Kidney (tissue), 22 donors: ENCODE measurements at places on chromosomes 3 and 15. TPM values are rescaled to one million over a fixed set of nuclear protein-coding genes. Genes with fewer than 3 reads are reported as not detected.

Gene PLSCR2
- polyA plus RNA-seq = not detected

Gene GPD1L
- polyA plus RNA-seq = 31.1 TPM

Gene STXBP5L
- not detected for polyA plus RNA-seq

Gene FGF7
- polyA plus RNA-seq = 3.8 TPM

Gene PLCD1
- 39.1 TPM for polyA plus RNA-seq

GRCh38 chr3:85297291-85297690 is 338.5 kb downstream of the CADM2 start:
- no peak for DNase-seq

GRCh38 chr3:187852842-187853730 is 107.8 kb upstream of the BCL6 start:
- DNase-seq = no peak

GRCh38 chr3:125186261-125186787 is 26.2 kb downstream of the SLC12A8 start:
- no peak for DNase-seq

GRCh38 chr15:58264053-58264971 is 126.1 kb downstream of the AQP9 start:
- no peak for DNase-seq
